ENCODE measurements at places on chromosomes 4 and X.

- no peak for DNase-seq
Observed at GRCh38 chr4:174593701-174594100, 71.4 kb upstream of the HPGD start.

GRCh38 chrX:70461026-70461425 lies 16.4 kb downstream of the DLG3 start:
- DNase-seq: no peak

GRCh38 chr4:105965183-105965800 lies 70.0 kb downstream of the NPNT start:
- no peak for DNase-seq

GRCh38 chr4:2042204-2042946 lies 16.8 kb upstream of the NAT8L start:
- DNase-seq: no peak

DNA sequence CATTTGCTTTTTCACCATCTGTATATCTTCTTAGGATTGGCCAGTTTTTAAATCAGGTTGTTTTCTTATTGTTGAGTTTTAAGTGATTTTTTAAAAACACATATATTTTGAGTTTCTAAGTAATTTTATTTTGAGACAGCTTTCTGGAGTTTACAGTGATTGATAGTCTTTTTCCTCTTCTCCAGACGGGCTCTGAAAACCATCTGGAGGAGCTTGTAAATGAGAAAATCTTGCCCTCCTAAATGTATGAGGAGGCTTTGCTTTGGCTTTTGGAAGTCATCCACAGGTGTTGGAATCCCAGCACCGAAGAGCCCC lies 160.2 kb downstream of the SOWAHB start:
- no peak for DNase-seq

GRCh38 chr4:14180983-14181601 lies 553.6 kb upstream of the BOD1L1 start:
- DNase-seq: no peak

GRCh38 chr4:42588909-42589308 lies 68.0 kb downstream of the ATP8A1 start:
- DNase-seq: no peak

GRCh38 chr4:169199184-169199583 lies 71.6 kb downstream of the SH3RF1 start:
- DNase-seq: no peak

GRCh38 chr4:175068266-175068665 lies 150.1 kb downstream of the ADAM29 start:
- DNase-seq: no peak

DNA sequence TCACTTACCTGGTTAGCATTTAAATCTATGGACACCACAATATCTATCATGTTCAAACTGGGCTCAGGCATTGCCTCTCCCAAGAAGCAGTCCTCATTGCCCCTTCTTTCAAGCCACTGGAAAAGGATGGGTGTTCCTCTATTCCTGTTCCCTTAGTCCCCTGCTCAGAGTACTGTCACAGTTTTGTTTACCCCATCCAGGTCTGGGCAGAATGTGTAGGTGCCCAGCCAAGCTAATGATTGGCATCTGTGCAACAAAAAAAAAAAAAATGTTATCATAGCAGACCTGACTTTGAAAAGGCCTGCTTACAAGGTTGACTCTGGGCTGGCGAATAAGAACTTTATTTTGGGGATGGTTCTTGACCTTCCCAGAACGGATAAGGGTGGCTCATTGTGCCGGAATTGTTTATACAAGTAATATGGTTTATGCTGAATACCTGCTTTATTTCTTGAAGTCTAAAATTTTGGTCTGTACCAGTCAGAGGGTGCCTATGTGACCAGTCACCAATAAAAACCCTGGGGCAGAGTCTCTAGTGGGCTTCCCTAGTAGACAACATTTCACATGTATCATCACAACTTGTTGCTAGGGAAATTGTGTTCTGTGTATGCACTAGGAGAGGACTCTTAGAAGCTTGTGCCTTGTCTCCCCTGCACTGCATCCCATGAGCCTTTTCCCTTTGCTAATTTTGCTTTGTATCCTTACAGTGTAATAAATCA lies 47.9 kb downstream of the JADE3 start:
- DNase-seq: no peak

DNA sequence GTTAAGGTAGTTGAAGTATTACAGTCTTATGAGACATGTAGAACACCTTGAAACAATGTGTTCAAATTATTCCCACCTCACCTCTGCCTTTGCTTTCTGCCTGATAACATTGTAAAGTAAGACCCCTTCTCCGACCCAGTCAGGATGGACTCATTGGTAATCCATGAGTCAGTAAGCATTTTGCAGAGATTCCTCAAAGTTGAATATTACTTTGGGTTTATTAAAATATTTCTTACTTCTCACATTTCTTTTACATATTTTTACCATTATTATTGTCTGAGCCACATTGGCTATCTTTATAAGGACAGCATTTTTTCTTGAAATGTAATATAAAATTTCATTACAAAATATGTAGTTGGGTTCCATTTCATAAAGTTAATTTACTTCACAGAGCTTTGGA lies 201.6 kb downstream of the BMPR1B start:
- DNase-seq: no peak

DNA sequence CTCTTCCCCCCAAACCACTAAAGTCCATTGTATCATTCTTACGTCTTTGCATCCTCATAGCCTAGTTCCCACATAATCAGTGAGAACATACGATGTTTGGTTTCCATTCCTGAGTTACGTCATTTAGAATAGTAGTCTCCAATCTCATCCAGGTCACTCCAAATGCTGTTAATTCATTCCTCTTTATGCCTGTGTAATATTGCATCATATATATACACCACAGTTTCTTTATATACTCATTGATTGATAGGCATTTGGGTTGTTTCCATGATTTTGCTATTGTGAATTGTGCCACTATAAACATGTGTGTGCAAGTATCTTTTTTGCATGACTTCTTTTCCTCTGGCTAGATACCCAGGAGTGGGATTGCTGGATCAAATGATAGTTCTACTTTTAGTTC lies 57.2 kb downstream of the ARFIP1 start:
- DNase-seq: no peak

GRCh38 chrX:13094828-13095341 lies 50.5 kb upstream of the FAM9C start:
- DNase-seq: no peak

DNA sequence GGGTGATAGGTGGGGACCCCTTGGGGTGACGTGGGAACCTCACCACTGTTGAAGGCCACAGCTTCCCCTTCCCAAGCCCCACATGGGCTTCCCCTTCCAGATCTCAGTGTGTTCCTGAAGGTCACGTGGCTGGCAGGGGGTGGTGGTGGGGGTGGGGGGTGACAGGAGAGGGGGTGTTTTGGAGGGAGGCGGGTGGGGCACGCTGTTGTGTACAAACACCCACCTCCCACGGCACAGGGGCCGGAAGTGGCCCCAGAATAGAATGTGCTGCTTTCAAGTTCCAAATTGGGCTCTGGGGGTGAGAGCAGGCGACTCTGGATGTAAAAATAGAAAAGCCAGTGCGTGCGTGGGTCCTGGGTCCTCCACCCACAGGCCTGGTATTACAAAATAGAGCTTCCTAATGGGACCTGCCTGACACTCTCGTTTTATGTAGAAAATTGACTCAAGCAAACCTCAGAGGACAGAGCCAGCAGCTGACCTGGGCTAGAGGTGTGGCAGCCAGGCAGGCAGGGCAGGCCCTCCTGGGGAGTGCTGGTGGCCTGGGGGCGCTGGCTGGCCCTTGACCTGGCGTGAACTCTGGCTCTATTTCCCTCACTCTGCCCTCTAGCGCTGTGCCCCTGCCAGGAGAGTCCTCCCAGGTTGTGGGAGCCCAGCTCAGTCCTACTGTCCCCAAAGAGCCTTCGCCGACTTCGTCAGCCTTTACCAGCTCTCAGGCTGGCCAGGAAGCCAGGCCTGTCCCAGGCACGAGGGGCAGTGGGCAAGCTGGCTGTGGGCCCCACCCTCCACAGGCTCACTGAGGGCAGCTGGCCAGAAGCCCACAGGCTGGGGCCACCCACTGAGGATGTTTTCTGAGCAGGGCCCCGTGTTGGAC lies 5.4 kb upstream of the SH3BP2 start:
- peak; percentile 45 for DNase-seq

GRCh38 chr4:18039113-18039512 lies 17.6 kb upstream of the LCORL start:
- no peak for DNase-seq

DNA sequence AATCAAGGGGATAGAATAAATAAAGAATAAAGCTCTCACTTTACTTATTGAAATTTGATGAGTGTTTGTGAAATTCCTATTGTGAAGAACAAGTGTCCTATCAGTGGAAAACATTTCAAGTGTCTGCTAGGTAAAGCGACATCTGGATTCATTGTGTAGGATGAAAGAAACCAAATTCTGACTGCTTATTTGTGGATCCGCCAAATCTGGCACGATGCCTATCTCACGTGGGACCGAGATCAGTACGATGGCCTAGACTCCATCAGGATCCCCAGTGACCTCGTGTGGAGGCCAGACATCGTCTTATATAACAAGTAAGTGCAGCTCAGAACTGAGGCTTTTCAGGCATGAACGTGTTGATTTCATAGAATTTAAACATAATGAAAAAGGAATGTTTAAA lies 1.9 kb downstream of the CHRNA9 start:
- DNase-seq: no peak

- DNase-seq: no peak
Observed at GRCh38 chr4:747546-748170, 42.0 kb downstream of the PCGF3 start.

DNA sequence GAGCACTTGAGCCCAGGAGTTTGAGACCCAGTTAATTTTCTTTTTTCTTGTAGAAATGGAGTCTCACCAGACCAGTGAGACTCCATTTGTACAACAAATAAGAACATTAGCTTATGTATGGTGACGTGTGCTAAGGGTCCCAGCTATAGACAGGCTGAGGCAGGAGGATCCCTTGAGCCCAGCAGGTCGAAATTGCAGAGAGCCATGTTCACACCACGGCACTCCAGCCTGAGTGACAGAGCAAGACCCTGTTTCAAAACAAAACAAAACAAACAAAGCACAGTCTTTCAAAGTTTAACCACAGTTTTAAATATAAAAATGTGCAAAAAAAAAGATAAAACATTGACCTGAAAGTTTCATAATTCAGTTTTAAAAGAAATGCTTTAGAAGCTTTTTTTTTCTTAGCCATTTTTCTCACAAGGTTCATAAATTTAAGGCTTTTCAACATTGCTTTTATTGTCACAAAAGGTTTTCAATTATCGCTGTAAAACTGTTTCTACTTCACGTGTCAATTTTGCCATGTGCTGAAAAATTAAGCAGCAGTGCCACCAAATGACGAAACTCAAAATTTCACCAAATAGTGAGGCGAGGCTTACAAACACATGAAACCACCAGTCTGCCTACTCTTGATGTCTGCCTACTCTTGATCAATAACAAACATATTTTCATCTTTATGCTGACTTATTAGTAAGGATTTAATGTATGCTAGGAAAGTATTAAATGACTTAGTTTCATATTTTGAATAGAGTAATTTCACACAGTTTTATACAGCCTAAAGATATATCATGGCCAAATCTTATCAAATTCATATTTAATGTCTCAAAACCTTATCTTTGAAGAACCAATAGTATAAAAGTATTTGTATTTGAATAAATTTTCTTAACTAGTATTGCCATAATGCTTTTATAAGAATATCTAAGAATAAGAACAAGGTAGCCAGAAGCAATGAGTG lies 126.3 kb downstream of the NEK1 start:
- no peak for DNase-seq

DNA sequence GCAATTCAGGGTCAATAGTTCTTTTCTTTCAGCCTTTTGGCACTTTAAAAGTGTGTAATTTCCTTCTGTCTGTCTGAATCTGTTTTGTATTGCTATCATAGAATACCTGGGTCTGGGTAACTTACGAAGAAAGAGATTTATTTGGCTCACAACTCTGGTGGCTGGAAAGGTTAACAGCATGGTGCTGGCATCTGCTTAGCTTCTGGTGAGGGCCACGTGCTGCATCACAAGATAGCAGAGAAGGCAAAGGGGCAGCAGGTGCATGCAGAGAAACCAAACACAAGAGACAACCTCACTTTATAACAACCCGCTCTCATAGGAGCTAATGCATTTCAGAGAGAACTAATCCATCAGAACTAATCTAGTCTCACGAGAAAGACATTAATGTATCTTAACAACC lies 18.8 kb downstream of the RGN start:
- DNase-seq: no peak

GRCh38 chr4:55634417-55635128 lies 1.5 kb downstream of the NMU start:
- no peak for DNase-seq

DNA sequence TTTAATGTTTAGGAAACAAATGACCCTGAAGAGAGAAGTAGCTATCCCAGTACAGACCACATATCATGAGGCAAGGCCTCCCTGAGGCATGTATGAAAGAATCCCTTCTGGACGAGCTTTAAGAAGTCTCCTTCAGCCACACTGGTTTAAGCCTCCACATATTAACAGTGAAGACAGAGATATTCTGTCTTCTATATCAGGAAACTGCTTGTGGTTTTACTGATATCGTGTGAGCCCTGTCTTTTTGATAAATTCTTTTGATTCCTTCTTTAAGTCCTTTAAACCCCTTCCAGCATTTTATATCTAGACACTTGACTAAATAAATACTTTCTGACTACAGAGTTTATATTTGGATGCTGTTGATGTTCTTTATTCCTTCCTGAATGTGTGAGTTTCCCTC lies 45.9 kb upstream of the GPC4 start:
- DNase-seq: no peak

GRCh38 chrX:109667986-109668385 lies 43.0 kb upstream of the KCNE5 start:
- DNase-seq: no peak

- no peak for DNase-seq
Observed at GRCh38 chr4:69823481-69824186, 36.3 kb downstream of the SULT1E1 start.

DNA sequence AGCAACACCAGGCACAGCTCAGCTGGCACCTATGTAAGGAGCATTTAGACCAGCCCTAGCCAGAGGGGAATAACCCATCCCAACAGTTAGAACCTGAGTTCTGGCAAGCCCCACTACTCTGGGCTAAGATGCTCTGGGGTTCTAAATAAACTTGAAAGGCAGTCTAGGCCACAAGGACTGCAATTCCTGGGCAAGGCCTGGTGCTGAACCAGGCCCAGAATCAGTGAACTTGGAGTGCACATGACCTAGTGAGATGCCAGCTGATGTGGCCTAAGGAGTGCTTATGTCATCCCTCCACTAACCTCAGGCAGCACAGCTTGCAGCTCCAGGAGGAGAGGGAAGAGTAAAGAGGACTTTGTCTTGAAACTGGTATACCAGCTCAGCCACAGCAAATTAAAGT lies 7.6 kb upstream of the PRRG3 start:
- no peak for DNase-seq

DNA sequence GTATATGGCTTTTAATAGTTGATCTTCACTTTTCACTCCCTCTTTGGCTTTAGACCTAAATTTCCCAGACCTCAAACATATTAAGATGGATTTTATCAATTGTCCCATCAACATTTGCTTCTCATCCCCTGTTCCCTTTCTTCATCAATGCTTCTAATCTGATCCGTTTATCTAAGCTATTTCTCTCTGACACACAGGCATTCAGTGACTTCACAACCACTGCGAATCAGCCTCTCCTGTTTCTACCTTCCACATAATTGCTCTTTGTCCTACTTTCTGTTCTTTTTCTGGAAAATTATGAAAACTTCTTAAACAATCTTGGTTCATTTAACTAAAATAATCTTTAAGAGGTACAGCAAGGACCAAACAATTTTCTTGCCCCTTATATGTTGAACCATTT lies 115.2 kb downstream of the GLRA3 start:
- no peak for DNase-seq

- DNase-seq: no peak
Observed at GRCh38 chr4:84914686-84915395, 51.6 kb downstream of the WDFY3 start.

GRCh38 chr4:105613306-105613705 lies 60.9 kb downstream of the ARHGEF38 start:
- DNase-seq: no peak

GRCh38 chrX:93229036-93229435 lies 444.3 kb downstream of the NAP1L3 start:
- no peak for DNase-seq
